ENCODE measurements at places on chromosomes 5 and 9. TPM values are rescaled to one million over a fixed set of nuclear protein-coding genes. Genes with fewer than 3 reads are reported as not detected.

AP3S1 gene
- 109 TPM for polyA plus RNA-seq

HAVCR2 gene
- 1.8 TPM for polyA plus RNA-seq

DNA sequence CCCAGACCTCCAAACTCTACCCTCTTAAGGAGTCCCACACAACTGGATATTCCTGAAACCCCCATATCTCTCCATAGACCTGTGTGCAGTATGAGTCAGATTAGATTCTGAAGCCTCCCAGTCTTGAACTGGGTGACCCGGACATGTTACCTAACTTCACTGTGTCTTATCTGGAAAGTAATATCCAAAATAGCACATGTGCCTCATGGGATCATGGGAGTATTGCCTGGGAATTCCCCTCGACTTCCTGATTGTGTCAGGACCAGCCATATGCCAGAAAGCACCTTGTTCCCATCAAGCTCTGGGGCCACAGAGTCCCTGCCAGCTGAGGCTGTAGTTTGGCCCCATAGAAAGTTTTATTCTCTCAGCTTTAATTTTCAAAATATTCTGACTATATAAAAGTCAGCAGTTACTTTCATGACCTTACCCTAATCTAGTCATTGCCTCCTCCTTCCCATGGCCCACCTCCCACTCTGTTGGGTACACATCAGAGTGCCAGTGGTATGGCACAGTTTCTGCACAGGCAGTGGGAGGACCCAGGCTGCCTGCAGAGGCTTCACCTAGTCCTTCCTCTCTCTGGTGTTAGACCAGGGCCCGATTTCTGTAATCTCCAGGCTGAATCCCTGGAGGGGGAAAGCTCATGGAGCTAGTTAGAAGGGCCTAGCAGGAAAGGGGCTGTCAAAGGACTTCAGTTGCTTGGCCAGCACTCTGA lies 19.5 kb upstream of the B4GALT1 start:
- no peak for DNase-seq

TICAM2 gene
- polyA plus RNA-seq, result 7.6 TPM

ICE1 gene
- 31.4 TPM for polyA plus RNA-seq

SPRY4 gene
- 52.9 TPM for polyA plus RNA-seq

CD14 gene
- polyA plus RNA-seq, result 23.3 TPM

IFNB1 gene
- polyA plus RNA-seq, result not detected

LRRC70 gene
- 4.9 TPM for polyA plus RNA-seq

- no peak for DNase-seq
Measured at GRCh38 chr9:19173598-19174125, 46.4 kb upstream of the PLIN2 start.

GRCh38 chr5:55868846-55869245 lies 17.7 kb downstream of the IL31RA start:
- DNase-seq, result no peak

- no peak for DNase-seq
Measured at GRCh38 chr5:158066076-158066475, 207.1 kb upstream of the CLINT1 start.

DNA sequence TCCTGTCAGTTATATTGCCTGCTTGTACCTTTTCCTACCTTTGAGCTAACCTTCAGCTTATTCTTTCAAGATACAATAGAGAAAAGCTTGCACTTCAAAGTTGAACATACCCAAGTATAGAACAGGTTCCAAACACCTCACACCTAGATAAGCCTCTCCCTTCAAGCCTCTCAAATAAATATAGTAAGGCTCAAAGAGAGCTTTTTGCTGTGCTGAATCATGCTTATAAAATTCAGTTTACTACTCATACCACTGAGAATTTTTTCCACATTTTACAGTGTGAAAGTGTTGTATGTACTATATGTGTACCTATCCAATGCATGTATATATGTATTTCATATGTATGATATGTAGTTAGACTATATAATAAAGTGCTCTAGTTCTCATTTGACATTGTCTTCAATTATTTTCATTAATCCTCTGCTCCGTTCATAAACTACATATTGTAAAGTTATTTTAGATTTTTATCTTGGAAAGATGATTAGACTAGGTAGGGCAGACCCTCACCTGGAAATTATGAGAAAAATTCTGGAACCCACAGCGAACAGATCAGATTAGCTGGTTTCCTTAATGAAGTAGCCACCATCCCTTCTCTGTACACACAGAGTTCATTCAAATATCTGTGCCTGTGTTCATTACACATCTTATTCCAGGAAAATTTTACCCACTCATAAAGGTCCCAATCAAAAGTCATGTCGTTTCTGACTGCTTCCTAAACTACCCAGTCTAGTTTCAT lies 149.2 kb upstream of the RGMB start:
- no peak for DNase-seq

- DNase-seq, result no peak
Measured at GRCh38 chr9:136204145-136204805, 653 bp downstream of the LHX3 start.

DNA sequence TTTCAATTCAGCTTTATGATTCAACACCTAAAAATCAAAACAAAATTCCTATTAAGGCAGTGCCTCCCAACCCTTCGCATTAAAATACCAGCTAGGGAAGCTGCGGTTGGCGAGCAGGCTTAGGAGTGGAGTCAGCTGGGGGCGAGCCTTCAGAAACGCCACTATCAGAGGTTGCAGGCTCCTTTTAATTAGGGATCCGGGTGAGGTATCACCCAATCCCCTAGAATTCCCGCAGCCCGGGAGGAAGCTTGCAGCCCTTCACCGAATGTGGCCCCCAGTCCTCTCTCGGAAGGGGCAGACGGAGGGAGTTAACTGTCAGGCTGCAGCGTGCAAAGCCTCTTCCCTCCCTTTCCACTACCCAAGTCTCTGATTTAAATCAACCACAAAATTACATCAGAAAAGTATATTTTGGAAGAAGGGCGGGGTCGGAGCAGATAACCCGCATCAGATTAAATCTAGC lies 1.7 kb downstream of the STC2 start:
- DNase-seq, result no peak

GRCh38 chr9:114210136-114210535 lies 54.8 kb downstream of the COL27A1 start:
- no peak for DNase-seq

SPINK6 gene
- polyA plus RNA-seq, result not detected

GRCh38 chr5:74943905-74944304 lies 77.7 kb upstream of the FAM169A start:
- no peak for DNase-seq

DNA sequence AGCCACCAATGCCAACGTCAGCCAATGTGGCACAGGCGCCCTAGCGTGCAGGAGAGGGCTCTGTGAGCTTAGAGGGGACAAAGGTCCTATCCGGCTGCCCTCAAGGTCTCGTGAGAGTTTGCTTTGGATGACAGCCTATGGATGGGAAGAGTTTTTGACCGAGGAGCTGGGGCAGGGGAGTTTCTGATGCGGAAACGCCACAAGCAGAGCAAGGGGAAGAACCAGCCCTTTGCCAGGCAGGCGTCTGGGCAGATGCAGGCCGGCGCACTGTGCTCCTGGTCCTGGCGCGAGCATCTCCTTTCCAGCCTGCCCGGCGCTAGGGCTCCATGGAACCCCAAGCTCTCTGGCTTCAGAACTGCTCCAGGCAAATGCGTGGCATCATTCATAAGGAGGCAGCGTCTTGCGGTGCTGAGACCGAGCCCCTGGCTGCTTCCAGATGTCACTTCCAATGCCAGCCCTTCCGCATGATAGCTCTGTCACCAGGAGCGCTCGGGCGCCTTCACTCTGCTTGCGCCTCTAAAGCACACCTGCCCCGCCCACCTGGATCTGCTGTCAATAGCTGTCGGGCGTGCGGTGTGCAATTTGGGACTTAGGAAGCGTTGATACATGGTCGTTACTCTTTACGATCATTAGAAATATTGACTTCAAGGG lies 374.9 kb upstream of the IRX1 start:
- DNase-seq, result no peak

DNA sequence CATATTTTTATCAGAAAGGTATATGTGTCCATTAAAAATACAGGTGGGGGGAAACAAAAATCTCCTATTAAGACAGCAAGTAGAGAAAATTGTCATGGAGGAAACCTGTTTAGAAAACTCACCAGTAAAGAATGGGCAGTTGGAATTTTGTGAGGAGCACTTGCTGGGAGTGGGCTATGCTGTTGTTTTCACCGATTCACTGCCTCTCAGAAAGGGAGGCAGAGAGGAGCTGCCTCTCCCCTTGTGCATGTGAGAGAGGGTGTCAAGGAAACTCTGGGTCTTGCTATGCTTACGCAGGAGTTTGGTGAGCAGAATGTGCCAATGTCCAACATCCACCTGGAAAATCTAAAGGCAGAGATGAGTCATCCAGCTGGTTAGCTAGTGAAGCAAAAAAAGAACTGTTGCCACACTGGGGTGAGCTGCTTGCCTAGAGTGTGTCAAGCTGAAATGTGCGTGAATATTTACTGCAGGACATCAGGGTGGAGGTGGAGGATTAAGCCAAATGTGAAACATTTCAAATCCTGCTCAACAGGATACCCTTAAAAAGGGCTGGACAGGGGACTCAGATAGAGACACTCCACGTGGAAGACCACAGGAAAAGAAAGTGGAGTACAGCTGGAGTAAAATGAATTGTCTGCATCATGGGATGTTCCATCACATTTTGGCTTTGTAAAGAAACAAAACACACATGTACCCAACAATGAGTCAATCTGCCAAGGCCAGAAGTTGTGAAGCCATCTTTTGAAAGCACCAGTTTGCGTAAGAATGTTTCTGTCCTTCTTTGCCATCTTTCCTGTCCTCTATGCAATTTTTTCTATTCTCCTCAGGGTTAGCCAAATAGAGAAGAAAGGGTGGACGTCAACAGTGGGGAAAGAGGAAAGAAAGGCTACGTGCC lies 449.7 kb upstream of the MPDZ start:
- DNase-seq, result no peak

ACTBL2 gene
- polyA plus RNA-seq, result not detected

- DNase-seq, result no peak
Measured at GRCh38 chr5:66646570-66646969, 50.4 kb downstream of the MAST4 start.

PCDHGA7 gene
- 1.1 TPM for polyA plus RNA-seq

RXFP3 gene
- not detected for polyA plus RNA-seq

- no peak for DNase-seq
Measured at GRCh38 chr5:159343295-159344094, 13.2 kb upstream of the IL12B start.

CLIC3 gene
- polyA plus RNA-seq, result not detected

- DNase-seq, result no peak
Measured at GRCh38 chr5:168660691-168661090, 81.5 kb upstream of the PANK3 start.

- no peak for DNase-seq
Measured at GRCh38 chr5:131392466-131393095, 128.7 kb downstream of the CDC42SE2 start.

GRCh38 chr5:172561151-172561550 lies 79.9 kb upstream of the NEURL1B start:
- no peak for DNase-seq

DNA sequence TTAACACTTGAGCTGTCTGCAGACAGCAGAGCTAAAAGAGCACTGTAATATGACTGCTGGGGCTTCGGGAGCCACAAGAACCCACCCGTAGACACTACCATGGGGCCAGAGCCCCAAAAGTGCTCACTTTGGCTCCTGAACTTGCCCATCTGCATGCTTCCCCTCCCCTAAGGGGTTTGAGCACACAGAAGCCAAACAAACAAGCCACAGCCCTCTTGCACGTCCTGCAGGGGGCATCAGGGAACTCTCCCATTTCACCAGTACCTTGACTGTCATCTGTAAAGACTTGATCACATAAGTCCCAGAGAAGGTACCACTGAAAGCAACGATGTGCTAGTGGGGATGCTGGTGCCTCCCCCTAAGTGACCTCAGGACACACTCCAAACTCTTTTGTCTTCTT lies 681.8 kb downstream of the SEMA5A start:
- no peak for DNase-seq

- DNase-seq, result no peak
Measured at GRCh38 chr9:125177888-125178287, 11.7 kb downstream of the PPP6C start.

DNA sequence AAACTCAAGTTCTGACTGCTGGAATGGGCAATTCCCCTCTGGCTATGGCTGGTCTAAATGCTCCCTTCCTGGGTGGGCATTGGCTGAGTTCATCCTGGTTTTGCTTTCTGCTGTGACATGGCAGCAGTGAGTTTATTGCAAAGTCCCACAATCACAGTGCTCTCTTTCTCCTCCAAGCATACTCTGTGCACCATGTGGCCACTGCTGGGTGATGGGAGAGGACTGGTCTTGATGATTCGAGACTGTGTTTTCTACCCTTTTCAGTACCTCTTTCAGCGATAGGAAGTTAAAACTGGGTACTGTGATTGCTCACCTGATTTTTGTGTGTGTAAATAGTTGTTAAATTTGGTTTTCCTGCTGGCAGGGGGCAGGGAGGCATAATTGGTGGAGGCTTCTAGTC lies 49.7 kb downstream of the FER start:
- no peak for DNase-seq

DNA sequence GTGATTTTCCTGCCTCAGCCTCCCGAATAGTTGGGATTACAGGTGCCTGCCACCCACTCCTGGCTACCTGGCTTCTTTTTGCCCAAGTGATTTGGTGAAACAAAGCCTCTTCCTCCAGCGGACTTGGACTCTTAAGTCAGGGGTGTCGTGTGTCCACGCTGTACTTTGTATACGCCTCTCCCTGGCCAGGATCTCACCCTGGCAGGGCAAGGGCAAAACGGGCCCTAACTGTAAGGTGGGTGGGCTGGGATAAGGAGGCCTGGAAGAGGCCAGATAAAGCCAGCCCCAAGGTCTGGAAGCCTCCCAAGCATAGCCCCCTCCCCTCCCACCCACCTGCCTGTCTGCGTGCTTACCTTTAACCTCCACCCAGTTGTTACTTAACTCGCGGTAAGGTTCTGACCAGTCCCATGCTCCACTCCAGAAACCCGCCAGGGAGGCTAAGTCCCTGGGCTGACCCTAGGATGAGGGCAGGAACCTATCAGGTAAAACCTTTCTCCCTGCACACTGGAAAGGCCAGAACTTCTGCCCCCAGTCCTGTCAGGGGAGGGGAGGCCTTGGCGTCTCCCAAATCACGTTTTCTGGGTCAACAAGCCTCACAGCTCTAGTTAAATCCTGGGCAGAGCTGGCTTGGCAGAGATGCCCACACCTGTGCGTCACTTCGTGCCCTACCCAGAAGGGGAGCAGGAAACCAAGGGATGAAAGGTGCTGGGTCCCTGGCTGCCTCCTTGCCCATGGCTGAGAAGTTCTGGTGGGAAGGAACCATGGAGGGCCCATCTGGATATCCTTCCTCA lies 8.4 kb downstream of the CDK9 start:
- no peak for DNase-seq

TMEM215 gene
- polyA plus RNA-seq, result 1.2 TPM

IDNK gene
- 7.1 TPM for polyA plus RNA-seq

IFNK gene
- polyA plus RNA-seq, result not detected

DNA sequence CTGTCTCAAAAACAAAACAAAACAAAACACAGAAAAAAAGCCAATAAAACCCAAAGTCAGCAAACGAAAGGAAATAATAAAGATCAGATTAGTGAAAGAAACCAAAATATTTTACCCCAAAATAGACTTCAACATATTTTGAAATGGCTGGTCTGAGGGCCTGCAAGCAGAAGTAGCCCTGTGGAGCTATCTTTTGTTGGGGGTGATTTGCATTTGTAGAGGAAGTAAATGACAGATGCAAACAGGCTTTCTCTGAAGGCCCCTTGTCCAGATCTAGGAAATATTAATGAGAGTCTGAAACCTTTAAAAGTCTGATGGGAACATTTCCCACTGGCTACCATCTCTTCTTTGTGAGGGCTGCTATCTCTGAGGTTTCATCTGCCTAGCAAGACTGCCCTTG lies 74.0 kb downstream of the GCNT4 start:
- DNase-seq, result no peak

- no peak for DNase-seq
Measured at GRCh38 chr5:137078171-137078665, 420.9 kb downstream of the SPOCK1 start.

GRCh38 chr5:8628521-8628920 lies 759.6 kb downstream of the MTRR start:
- no peak for DNase-seq

PIP5K1B gene
- polyA plus RNA-seq, result 0.85 TPM

PCDHB8 gene
- polyA plus RNA-seq, result 1.6 TPM

Data from muscle of arm (tissue), 14 donors.